ENCODE measurements at places on chromosomes 2 and 18.
A peak's percentile ranks its signal among the peaks of the same experiment; 100 is the strongest.

DNA sequence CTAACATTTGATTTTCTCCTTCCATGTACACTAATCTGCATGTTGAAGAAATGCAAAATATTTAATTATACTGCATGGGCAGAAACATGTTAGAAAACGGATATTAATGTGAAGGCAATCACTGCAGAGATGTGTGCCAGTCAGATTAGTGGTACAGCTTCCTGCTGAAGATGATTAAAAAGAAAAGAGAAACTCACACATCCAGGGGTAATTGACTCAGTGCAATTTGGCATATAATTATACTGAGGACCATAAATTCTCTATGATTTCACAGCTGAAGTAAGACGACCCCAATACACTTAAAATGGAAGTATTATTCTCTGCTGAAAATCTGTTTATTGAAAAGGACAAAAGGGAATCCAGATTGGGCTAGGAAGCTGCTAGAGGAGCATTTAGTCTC is 243.4 kb downstream of the TGIF1 start:
- no peak for DNase-seq

DNA sequence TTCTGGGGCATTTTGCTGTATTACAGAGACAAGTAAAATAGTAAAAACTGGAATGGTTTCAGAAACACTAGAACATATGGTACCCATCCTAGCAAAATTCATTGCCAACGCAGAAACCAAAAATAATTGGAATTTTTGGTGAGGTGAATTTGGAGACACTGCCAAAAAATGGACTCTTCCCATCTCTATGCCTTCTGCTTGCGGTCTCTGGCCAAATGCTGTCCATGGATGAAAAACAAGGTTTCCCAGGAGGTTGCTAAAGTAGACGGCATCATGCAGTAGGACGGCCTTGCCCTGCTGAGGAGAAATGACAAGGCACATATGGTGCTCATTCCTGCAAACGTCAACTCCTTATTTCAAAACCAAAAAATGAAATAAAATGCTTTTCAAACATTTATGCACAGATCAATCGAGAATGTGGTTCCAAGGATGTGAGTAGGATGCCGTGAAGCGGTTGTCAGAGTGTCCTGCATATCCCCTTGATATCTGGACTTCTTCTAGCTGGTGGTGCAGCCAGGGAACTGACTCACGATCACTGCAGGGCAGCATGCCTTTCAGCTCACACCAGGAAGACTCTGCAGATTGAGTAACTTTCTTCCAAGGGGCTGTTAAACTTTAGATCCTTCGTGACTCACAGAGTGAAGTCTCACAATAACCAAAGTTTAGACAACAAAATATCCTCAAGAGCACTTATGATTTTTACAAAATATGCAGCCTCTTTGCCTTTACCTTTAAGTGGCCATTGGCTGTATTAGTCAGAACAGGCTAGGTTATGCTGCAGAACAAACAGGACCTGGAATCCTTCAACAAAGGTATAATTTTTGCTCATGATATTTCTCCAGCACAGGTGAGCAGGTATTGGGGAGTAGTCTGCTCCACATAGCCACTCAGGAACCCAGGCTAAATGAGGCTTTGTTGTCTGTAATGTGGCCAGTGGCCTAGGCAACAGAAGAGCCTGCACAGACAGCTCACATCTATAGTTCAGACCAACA is 149.4 kb upstream of the NDUFV2 start:
- peak; percentile 70 for DNase-seq

DNA sequence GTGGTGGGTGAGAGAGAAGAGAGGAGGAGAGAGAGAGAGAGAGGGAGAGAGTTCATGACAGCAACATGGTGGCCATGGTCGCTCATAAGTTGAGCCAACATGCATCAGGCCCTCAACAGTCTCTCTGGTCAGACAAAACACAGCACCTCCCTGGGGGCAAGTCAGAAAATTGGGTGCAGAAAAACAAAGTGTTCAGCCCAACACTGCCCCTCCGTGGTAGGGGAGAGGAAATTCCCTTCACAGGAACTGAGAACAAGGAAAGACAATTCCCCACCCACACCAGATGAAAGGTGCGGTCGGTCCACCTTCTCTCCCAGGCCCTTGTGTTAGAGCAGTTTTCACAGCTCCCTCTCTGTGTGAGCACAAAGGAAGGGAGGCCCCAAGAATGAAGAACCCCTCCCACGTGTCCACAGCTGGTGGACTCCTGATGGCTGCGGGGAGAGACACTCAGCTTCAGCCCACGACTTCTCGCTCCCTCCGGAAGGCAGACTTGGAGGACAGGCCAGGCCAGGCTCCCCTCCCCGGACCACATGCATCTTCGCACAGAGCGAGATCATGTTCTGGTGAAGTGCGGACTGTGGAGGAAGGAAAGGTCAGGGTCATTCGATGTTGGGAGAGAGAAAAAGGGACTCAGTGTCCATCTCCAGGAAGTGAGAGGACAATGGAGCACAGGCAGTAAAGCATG is 181.7 kb downstream of the ANAPC1 start:
- DNase-seq = no peak

GRCh38 chr2:171228826-171229225 is 68.1 kb upstream of the TLK1 start:
- no peak for DNase-seq

- no peak for DNase-seq
Measured at GRCh38 chr2:209619782-209620181, 151.8 kb upstream of the UNC80 start.

DNA sequence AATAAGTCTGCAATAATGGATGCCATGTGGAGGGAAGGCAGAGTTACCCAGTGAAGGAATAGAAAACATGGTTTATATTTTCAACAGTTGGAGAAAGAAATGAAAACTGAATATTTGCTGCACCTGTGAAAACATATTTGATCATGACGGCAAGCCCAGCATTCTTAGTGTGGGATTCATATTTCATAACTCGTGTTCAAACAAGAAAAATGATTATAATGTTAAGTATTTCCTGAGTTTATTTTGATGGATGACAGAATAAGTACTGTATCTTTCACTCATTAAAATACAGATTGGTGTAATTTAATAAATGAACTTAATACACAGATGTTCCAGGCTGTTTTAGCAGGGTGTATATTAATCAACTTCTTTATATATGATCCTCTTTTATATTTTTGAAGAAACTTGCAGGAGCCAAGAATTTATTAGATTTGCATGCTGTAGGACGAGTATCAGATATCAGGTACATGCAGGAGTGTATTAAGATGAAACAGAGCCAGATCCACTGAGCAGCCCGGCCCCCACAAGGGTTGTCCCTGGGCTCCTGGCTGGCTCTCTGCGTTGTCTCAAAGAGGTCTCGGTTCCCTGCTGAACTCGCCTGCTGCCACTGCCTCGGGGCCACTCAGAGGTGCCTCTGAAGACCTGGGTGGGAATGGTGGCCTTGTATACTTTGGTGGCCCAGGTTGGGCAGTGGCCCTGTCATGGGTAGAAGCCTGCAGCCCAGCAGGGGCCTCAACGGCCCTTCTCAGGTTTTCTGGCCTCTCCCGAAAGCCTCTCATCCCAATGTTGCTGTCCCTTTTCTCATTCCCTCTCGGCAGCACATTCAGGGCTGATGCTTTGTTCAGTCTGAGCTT is 95.0 kb upstream of the LDAH start:
- peak; percentile 50 for DNase-seq

DNA sequence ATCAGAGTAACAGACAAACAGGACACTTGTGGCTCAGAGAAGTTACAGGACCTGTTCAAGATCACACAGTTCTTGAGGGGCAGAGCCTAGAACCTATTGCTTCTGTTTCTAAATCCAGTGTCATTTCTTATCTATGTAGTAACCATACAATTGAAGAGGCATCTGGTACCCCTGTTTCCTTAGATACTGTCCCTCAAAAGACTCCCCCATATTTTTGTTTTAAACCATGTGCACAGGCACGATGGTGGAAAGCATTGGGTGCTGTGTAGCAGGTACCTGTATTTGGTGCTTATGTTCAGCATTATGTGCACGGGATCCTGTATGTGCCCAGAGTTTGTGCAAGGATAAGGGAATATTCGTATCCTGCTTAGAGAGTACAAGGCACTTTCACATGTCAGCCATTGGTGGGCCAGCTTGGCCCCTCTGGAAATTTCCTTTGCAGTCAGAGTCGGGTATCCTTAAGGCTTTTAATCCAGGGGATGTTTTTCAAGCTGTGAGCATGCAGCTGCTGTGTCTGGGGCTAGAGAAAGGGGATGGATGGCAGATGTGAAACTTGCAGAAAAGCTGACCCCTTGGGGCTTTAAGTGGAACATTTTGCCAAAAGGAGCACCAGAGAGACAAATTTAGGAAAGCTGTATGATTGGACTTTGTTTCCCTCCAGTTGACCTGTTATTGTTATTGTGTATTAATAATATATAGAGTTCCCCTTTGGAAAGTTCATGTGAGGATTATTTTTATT is 2.1 kb downstream of the LBH start:
- no peak for DNase-seq

DNA sequence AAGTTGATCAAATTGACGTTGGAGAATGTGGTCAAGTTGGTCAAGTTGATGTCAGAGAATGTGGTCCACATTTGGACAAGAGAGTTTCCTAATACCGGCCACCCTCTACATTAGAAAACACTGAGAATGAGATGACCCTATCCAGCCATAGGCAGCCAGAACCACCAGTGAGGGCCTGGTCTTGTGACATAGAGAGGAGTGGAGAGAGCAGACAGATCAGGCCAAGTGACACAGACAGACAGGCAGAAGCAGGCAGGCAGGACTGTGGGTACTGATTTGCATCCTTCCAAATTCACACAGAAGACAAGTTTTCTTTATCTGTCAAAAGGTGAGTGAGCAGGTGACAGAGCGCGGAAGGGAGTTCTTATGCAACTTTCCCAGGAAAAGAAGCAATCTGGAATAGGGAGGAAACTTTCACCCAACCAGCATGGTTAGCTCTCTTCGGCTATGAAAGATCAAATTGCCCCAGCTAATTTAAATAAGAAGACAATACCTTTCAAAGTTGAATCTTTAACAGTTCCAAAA is 109.1 kb upstream of the PID1 start:
- DNase-seq = no peak

- DNase-seq = no peak
Measured at GRCh38 chr2:3427272-3427671, 47.8 kb downstream of the TRAPPC12 start.

DNA sequence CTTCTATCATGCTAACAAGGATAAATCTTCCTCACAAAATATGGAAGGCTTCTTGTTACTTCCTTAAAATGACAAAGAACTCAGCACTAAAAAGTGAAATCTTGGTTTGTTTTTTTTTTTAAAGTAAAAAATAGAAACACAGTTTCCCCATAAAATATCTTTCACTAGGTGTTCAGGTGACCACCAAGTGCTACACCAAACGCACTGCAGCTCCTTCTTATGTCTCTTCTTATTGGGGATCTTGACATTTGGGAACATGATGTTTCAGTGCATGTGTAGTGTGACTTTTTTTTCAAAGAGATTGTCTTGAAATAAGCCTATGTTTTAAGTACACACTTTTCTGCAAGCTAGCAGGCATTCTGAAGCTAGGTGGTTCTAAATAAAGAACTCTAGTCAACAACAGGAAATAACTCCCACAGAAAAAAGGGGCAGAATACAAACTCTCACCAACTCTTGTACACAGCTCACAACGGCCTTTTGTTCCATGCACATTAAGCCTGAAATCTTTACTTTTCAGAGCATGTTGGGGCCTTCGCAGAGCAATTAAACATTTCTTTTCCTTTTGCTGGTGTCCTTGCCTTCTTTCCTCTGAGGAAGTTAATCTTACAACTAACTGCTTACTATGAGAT is 13.2 kb upstream of the SERTAD2 start:
- no peak for DNase-seq

DNA sequence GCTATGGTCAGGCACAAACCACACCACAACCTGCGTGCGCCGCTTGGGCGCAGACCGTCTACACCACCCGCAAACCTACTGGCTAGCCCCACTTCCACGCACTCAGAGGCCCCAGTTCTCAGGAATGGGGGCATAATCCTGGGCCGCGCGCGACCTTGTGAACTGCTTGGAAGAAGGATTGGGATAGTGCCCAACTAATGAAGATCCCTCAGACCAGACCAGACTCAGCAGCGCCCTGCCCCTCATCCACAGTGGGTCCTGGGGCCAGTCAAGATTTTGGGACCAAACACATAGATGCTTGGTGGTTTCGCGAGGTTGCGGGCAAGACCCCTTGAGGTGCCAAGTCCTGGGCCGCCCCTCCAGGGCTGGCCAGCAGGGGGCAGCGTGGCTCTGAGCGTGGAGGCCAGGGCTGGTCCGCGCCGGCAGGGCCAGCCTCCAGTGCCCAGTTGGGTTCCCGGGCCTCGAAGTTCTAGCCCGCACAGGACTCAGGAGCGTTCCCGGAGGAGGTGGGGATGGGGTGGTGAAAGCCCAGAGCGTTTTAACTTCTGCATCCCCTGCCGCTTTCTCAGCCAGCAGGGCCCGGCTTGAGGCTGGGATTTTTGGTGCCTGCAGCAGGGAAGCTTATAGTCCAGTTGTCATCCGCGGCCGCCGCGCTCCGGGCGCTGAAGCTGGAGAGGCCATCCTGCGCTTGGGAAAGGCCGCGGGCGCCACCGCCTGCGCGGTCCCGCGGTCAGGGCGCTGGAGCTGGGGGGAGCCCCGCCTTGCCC is 8.3 kb downstream of the OSR1 start:
- no peak for DNase-seq

Data from foreskin keratinocyte (primary cell).